ENCODE measurements at places on chromosomes 1 and 21.

- no peak for DNase-seq
Observed at GRCh38 chr1:210189426-210189825, 43.2 kb upstream of the SERTAD4 start.

DNA sequence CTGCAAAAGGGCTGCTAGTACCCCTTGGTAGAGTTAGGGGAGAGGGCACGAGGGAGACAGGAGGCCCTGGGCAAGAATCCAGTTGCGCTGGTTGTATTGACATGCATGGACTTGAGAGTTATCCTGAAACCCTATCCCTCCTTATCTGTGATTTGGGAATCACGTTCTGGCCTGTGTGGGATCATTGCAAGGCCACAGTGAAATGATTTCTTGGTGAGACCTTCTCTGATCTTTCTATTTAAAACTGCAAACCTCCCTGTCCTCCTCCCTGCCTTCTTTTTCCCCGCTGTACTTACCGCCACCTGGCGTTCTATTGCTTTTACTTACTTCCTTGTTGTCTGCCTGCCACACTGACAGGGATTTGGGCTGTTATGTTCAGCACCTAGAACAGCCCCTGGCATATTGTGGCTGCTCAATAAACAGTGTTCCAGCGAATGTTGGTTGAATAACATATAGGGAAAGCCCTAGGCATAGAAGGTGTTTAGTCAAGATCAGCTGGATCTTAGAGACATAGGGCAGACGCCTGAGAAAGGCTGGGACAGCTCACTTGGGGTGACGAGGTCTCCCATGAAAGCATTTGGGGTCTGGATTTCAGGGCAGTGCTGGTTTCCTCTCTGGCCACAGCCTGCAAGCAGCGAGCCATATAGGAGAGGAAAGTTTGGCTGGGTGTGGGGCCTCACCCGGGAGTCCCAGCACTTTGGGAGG lies 25.6 kb downstream of the ALPL start:
- DNase-seq: no peak

- DNase-seq: no peak
Observed at GRCh38 chr1:82062206-82062605, 261.5 kb downstream of the ADGRL2 start.

- no peak for DNase-seq
Observed at GRCh38 chr21:23725576-23725975, 1881.7 kb downstream of the MRPL39 start.

DNA sequence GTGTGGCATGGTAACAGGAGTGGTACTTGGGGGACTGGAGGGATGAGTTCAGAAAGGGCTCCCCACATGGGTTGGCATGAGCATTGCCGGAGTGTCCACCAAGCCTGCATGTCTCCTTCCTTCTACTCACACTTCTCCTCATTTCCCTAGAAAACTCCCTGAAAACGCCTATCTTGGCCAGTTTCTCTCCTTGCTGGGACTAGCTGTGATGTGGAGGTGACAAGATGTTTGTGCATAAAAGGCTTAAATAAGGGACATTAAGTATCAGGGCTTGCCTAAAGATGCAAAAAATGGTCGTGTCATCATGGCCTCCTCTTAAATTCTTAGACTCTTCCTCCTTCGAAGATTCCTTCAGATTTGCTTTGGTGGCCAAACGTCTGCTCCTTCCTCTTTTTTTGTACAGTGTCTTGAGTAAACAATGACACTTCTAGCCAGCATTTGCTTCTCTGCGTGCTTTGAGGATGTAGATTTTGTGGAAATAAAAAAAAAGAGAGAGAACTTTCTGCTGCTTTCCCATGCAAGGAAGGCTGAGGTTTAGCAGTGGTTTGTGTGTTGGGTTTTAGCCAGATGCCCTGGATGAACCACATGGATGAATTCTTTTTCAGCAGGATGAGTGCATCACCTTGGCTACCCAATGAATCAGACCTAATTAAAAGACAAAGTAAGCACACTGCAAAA lies 239.1 kb upstream of the IRF2BP2 start:
- DNase-seq: no peak

DNA sequence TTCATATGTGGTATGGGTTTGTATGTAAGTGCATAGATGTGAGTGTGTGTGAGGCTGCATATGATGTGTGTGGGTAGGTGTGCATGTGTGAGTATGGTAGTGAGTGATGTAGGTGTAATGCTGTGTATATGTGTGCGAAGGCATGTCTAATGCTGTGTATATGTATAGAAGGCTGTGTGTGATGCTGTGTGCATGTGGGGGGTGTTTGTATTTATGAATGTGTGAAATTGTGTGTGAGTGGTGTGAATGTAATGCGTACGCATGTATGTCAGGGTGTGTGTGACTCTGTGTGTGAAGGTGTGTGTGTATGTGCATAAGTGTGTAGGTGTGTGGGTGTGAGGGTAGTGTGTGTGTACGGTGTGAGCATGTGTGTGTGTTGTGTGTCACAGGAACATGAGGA lies 300.0 kb downstream of the OMA1 start:
- no peak for DNase-seq

GRCh38 chr1:202085682-202086373 lies 36.9 kb upstream of the GPR37L1 start:
- DNase-seq: no peak

- DNase-seq: no peak
Observed at GRCh38 chr1:102593276-102593675, 515.0 kb downstream of the COL11A1 start.

- DNase-seq: no peak
Observed at GRCh38 chr1:8395433-8395866, 77.5 kb downstream of the SLC45A1 start.

GRCh38 chr1:212037900-212038299 lies 2.4 kb downstream of the DTL start:
- DNase-seq: no peak

GRCh38 chr1:97271916-97272788 lies 550.6 kb downstream of the PTBP2 start:
- no peak for DNase-seq

- no peak for DNase-seq
Observed at GRCh38 chr1:156689953-156690674, 12.9 kb upstream of the NES start.

DNA sequence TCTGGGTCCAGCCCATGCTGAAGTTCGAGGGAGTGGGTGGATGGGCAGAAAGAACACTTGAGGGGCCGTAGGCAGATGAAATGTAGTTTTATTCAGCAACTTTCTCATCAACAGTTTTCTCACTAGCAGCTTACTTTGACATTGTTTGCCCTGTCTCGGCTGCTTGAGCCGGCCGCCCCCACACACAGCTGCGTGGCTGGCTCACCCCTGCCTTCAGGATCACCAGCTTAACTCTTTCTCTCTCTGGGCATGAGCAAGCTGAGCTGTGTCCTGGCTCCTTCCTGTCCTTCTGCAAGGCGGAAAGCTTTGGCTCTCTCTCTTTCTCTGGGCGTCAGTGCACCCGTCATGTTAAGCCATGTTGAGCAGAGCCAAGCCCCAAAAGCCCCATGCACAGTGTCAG lies 104.4 kb upstream of the GNG12 start:
- DNase-seq: no peak

- DNase-seq: no peak
Observed at GRCh38 chr1:199657449-199657848, 370.1 kb upstream of the NR5A2 start.

DNA sequence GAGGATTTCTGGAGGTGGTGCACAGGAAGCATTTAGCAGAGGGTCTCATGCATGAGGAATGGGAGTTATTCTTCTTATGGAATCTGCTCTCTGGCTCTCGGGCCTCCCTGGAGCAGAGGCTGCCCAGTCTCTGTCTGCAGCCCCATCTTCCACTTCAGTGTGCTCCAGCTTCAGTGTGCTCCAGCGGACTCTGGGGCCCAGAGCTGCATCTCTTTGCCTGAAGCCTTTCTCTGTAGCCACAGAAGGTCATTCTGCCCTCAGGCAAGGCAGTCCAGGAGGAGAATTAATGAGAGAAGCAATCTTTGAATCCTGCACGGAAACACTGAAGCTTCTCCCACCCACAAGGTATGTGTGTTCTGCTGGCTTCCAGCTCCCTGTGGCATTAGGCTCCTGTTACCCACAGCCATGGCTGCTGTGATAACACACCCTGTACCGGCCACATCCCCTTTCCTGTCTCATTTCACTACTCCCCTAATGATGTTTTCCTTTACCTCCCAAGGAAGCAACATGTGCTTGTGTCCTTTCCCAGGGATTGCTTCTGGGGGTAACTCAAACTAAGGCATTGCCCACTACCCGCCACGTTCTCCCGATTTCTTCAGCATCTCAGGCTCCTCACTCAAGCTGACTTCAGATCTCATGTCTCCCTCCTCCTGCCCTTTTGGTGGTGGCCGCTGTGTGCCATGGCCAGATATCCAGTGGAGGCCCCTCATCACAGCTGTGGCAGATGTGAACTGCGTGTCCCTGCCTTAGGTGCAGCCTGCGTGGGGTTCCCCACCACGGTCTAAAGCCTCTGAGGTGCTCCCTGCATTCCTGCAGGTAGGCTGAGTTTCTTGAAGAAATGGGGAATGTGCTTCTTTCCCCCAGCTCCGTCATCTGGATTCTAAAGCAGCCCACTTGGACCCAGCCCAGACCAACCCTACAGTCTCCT lies 181.2 kb upstream of the GALNT2 start:
- DNase-seq: no peak

- DNase-seq: no peak
Observed at GRCh38 chr1:43367904-43368645, at the start of gene ELOVL1. TSS of gene ELOVL1 (minus strand) at chr1:43368011. CDS start at chr1:43365609, 2,402 bp downstream.

- no peak for DNase-seq
Observed at GRCh38 chr1:17274186-17275170, 25.6 kb downstream of the PADI3 start.

- no peak for DNase-seq
Observed at GRCh38 chr1:247409869-247410544, 6.0 kb upstream of the NLRP3 start.

- DNase-seq: no peak
Observed at GRCh38 chr1:28591708-28592320, at the start of gene RAB42. TSS of gene RAB42 (plus strand) at chr1:28592265. CDS start at chr1:28592512, 247 bp downstream.

GRCh38 chr1:224251741-224252146 lies 68.7 kb downstream of the DEGS1 start:
- DNase-seq: no peak

DNA sequence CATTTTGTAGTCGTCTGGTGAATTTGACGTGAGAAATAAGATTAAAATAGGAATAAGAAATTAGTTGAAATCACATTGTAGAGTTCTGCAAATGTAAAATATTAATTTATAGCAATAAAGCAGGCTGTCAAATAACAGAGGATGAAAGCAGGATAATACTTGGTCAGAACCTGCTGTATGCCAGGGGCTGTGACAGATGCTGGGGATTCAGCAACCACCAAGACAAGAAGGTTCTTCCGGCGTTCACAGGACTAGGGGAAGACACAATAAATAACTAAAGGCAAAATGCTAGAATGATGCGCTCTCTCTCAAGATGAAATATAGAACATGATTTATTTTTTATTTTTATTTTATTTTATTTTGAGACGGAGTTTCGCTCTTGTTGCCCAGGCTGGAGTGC lies 6.8 kb upstream of the PARK7 start:
- no peak for DNase-seq

DNA sequence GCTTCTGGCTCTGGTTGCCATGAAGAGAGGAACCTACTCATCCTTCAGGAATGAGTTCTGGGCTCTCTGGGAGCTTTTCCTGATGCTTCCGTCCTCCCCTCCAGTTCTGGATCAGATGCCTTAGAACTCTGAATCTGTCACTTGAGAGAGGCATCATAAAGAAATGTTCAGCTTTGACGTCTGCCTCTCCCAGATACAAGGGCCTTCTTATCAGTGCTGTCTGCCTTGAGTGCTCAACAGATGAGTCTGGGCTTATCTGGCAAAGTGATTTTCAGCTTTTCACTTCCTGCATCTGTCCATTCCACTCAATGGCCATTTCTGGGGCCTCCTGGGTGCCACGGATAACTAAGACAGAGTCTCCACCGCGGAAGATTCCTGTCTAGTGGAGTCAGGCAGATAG lies 12.3 kb upstream of the OTUD3 start:
- no peak for DNase-seq

DNA sequence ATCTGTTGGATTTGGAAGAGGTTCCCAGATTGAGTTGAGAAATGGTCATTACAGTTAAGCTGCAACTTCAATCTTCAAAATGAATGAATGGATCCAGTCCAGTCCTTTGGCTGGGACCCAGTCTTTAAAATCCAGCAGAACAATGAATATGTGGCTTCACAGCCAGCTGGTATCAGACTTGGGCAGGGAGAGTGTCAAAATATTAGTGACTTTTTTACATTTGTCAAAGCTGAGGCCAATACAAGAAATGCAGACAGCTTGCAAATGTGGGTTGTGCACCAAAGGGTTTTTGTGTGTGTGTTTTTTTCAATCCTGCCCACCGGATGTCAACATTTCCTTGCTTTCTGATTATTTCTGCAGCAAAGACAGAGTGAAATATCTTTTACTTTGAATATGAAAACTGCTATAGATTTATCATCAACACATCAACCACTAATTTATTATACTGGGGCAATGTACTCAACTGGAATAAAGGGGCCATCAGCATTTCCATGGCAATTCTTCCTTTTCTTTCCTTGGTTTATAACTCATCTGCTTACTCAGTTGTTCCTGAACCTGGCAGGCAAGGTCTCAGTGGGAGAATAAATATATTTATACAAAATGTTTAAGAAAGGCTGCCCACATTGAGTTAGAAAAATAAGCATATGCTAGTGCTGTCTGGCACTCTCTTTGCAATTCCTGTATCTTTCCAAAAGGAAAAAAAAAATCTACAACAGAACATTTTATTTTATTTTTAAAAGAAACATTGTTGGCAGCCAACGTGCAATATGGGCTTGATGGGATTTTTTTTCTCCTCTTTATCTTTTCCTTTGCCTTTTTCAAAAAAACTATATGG lies 491.6 kb upstream of the C1orf87 start:
- no peak for DNase-seq

DNA sequence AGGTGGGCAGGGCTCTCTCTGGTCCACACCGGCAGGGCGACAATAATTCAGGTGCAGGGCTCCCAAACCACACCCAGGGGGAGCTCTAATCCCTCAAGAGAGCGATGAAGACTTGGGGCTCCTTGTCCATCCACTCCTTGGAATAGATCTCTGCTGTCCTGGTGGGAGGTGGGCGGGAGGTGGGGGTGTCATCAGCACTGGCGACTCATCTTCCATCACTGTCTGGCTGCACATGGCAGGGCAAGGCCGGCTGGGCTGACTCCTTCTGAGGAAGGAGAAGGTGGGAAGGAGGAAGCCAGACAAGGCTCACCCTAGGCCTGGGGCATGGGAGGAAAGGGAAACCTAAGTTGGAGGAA lies 29.3 kb downstream of the TNNT2 start:
- no peak for DNase-seq

- DNase-seq: no peak
Observed at GRCh38 chr21:25390701-25391100, 216.6 kb downstream of the MRPL39 start.

Data from glomerular endothelial cell (primary cell).